ENCODE measurements at places on chromosomes 13 and 19. TPM values are rescaled to one million over a fixed set of nuclear protein-coding genes. Genes with fewer than 3 reads are reported as not detected.

The SERPINE3 gene
- polyA plus RNA-seq = not detected

The NECTIN2 gene
- polyA plus RNA-seq = 33.2 TPM

The PSG7 gene
- not detected for polyA plus RNA-seq

The RASL11A gene
- 1.7 TPM for polyA plus RNA-seq

The PLVAP gene
- polyA plus RNA-seq = not detected

The PPP1R15A gene
- 73.3 TPM for polyA plus RNA-seq

The TINCR gene
- polyA plus RNA-seq = 0.50 TPM

The C19orf38 gene
- polyA plus RNA-seq = not detected

The SYNGR4 gene
- not detected for polyA plus RNA-seq

The CYP4F8 gene
- not detected for polyA plus RNA-seq

The SNAPC2 gene
- polyA plus RNA-seq = 13.2 TPM

The CYP4F3 gene
- not detected for polyA plus RNA-seq

The ACP4 gene
- polyA plus RNA-seq = not detected

The RINL gene
- 0.77 TPM for polyA plus RNA-seq

The SPRED3 gene
- polyA plus RNA-seq = 4.9 TPM

The LRG1 gene
- polyA plus RNA-seq = not detected

The HSD17B14 gene
- polyA plus RNA-seq = 0.40 TPM

The FGF21 gene
- polyA plus RNA-seq = not detected

The ZFP28 gene
- polyA plus RNA-seq = 45.1 TPM

The SYDE1 gene
- not detected for polyA plus RNA-seq

The ARHGEF7 gene
- polyA plus RNA-seq = 155 TPM

The ACER1 gene
- 0.62 TPM for polyA plus RNA-seq

The CGB1 gene
- polyA plus RNA-seq = not detected

The FAM124A gene
- 4.7 TPM for polyA plus RNA-seq

The KLK4 gene
- not detected for polyA plus RNA-seq

The ZNF71 gene
- polyA plus RNA-seq = 38.0 TPM

The OR4F17 gene
- polyA plus RNA-seq = 0.90 TPM

The MVB12A gene
- 48.6 TPM for polyA plus RNA-seq

The HSH2D gene
- not detected for polyA plus RNA-seq

The PGLYRP2 gene
- polyA plus RNA-seq = not detected

The PEAK3 gene
- polyA plus RNA-seq = not detected

The ZNF14 gene
- polyA plus RNA-seq = 8.2 TPM

The CEACAM4 gene
- polyA plus RNA-seq = not detected

The RFPL4AL1 gene
- polyA plus RNA-seq = not detected

The DPF1 gene
- 132 TPM for polyA plus RNA-seq

The ZNF112 gene
- 15.0 TPM for polyA plus RNA-seq

The NAT14 gene
- 145 TPM for polyA plus RNA-seq

The ZNF563 gene
- 1.7 TPM for polyA plus RNA-seq

The CYP2F1 gene
- polyA plus RNA-seq = not detected

The KLHL1 gene
- polyA plus RNA-seq = 15.0 TPM

Data from neural cell (in vitro differentiated cells).